Cerebellar cortex (tissue), 1 donor: ENCODE measurements at places on chromosomes 5 and 9.

GRCh38 chr9:122158202-122158601, 1.4 kb downstream of the NDUFA8 start:
- peak; percentile 58 for DNase-seq

DNA sequence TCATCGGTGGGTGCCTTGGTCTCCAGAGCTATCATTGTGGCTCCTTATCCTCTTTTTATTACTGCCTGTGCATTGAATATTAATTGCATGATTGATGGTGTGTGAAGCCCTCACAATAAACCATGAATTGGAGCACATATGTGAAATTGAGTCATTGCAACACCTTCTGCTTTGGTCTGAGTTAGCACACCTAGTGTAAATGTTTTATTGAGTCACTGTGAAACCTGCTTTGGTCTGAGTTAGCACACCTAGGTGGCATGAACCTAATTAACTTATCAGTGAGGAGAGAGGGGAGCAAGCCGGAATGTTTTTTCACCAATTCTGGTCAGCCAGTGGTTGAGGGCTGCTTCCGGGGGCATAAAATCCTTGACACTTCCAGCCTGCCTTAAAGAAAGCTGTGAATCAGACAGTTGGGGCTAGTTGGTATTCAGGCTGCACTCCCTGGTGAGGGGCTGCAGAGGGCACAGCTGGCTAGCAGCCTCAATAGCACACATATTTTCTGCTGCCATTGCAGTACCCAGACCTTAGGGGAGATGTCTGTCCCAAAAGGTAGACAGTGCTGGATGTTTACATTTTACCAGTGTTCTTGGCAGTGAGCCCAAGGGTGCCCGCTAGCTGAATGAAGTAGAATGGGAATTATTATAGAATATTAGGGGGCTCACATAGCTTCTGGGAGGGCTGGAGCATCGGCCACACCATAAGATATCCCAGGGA, 76.5 kb upstream of the GOLM1 start:
- DNase-seq, result no peak

DNA sequence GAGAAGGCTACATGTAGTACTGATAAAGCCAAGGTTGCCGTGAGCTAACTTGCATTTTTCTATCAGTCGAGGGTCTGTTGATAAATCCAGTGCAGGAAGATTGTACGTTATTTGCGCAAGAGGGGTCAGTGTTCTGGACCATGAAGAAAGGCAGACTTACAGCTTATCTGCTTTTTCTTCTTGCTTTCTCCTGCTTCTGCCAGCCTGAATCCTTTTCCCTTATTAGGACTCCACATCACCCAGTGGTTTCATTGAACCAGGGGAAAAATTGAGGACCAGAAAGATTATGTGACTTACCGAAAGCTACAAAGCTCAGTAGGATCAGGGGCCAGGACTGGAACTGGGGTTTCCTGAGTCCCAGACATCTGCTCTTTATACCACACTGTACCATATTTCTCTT, 534.6 kb upstream of the BRINP1 start:
- DNase-seq, result no peak

- DNase-seq, result no peak
These were observed 58.5 kb upstream of the TSLP start for GRCh38 chr5:111013011-111013410.

- DNase-seq, result no peak
These were observed 56.2 kb downstream of the PTCD2 start for GRCh38 chr5:72376381-72376780.

DNA sequence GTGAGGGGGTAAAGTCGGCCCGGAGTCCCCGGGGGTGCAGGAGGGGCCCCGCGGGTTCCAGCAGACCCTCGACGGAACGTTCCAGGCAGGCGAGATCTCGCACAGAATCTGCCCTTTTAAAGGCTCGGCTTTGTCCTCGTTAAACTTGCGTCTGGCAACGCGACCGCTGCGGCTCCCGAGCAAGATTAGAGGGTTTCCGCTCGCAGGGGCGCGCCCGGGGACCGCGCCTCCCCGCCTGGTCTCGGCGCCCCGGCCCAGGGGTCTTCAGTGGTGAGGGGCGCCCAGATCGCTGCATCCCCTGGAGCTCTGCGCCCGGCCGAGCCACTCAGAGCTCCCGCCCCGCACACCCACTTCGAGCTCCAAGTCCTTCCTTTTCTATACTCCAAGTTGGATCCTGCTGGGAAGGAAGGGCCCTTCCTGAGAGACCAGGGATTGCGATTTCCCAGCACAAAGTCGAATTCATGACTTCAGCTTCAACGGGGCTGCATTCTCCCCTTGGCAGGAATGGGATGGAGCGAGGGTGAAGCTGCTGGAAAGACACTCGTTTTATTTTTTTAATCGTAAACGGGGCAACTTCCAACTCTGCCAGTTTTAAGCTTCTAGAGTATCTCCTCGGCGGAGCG, 11.3 kb downstream of the PROP1 start:
- no peak for DNase-seq

DNA sequence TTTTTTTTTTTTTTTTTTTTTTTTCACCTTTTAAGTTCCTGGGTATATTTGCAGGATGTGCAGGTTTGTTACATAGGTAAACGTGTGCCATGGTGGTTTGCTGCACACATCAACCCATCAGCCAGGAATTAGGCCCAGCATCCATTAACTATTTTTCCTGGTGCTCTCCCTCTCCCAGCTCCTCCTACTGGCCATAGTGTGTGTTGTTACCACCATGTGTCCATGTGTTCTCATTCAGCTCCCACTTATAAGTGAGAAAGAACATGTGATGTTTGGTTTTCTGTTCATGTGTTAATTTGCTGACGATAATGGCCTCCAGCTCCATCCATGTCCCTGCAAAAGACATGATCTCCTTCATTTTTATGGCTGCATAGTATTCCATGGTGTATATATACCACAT, 350.5 kb downstream of the MAN2A1 start:
- no peak for DNase-seq

- DNase-seq, result no peak
These were observed 76.3 kb upstream of the PCA3 start for GRCh38 chr9:76687861-76688391.

GRCh38 chr5:40606077-40606765, 73.5 kb upstream of the PTGER4 start:
- no peak for DNase-seq

DNA sequence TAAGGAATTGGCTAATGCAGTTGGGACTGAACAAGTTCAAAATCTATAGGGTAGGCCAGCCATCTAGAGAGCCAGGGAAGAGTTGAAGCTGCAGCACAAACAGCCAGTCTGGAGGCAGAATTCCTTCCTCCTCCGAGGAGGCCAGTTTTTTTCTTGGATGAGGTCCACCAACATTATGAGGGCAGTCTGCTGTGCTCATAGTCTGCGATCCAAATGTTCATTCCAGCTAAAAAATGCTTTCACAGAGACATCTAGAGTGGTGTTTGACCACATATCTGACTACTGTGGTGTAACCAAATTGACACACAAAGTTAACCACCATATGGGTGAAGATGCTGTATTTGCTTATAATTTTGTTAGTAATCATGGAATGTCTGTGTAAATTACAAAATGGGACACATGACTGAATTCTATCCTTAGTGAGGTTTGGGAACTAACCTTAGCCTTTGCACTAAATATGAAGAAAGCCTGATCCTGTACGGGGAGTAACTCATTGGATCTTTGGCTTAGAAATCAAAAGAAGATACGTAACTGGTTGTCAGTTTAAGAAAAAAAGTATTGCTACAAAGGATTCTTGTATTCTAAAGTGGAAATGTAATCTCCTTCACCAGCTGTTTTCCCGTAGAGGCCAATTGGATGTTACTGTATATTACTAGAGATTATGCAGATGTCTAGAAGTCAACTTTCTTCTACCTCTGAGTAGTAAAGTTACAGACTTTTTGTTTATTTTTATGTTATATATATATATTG, 70.6 kb downstream of the SPIN1 start:
- peak; percentile 66 for DNase-seq

- no peak for DNase-seq
These were observed 226.8 kb upstream of the DAPK1 start for GRCh38 chr9:87270848-87271234.

DNA sequence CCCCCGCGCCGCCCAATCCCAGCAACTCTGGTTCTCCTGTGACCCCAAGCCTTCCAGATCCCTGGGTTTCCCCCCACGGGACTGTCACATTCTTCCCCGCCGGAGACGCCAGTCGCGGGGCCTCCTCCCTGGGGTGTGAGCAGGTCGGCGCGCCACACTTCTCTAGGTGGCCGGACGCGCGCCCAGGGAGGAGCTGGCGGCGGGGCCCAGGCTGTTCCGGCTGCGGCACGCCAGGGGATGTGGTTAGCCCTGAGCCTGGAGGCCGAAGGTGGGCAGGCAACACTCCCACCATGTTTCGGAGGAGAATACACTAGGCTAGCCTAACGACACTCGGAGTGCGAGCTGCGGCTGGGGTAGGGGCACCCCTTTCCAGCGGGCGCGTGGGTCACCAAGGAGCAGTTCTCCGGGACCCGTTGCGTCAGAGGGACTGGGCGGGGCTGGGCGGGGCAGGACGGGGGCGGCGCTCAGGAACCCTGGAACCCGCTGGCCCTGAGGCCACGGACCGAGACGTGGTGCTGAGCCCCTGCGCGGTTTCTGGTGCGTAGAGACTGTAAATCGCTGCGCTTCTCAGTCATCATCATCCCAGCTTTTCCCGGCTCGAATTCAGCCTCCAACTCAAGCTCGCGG, at the start of gene SLC27A6:
SLC27A6 (plus strand) TSS at position 478 of the 627 bp plus-strand sequence. CDS start 650 bp downstream, outside the sequence.
- no peak for DNase-seq

GRCh38 chr9:131656356-131657036, 83.4 kb downstream of the RAPGEF1 start:
- peak; percentile 53 for DNase-seq
